ENCODE measurements at places on chromosomes 6 and 20.

- DNase-seq = no peak
Measured at GRCh38 chr6:43471399-43471798, 6.0 kb upstream of the TJAP1 start.

GRCh38 chr6:157891544-157892362, 68.7 kb downstream of the SNX9 start:
- DNase-seq = no peak

DNA sequence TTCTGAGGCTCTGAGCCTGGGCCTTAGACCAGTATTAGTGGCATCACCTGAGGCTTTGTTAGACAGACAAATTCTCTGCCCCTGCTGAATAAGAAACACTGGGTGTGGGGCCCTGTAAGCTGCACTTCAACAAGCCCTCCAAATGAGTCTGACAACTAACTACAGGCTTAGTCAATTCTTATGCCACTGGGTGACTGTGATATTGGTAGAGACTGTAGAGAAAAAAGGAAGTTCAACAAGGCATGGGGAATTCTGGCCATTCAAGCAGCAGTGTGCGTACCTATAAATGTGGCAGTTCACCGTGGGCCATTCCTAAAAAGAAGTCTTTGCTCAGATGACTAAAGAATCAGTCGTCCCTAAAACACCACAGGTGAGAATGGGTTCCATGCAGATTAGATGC, 82.7 kb downstream of the MDN1 start:
- DNase-seq = no peak

DNA sequence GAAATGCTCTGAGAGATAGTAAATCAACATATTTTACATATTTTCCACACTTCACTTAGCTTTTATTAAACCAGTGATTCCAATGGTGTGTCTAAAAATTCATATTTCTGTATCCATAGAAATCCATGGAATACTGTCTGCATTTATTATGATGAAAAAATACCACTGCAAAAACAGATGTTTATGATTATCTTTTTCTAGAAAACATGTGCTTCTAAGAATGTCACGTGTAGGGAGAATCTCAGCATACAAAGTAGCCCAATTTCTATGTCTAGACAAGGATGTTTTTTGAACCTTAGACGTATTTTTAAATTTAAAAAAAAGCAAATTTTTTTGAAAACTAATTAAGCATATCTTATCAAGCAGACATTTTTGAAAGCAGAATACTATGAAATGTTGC, 622.4 kb downstream of the TENT5A start:
- no peak for DNase-seq

- no peak for DNase-seq
Measured at GRCh38 chr20:63060057-63060991, 53.6 kb upstream of the BHLHE23 start.

- no peak for DNase-seq
Measured at GRCh38 chr6:95574811-95575210, 2.5 kb upstream of the MANEA start.

DNA sequence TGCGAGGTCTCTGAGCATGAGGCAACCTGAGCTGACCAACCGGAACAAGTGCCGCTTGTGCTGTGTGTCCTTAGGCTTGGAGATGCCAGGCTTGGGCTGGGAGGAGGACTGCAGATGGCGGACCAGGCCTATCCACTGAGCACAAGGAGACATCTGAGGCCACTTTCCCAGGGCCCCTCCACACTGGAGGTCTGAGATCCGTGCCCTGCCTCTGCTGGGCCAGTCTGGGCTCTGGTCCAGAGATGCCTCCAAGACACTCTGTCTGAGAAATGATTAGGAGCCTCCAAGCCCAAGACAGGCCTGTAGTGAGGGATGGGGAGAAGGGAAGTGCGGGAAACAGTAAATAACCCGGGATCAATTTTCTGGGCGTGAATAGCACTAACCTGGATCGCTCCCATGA, 3.0 kb upstream of the MLN start:
- DNase-seq = no peak

- peak; percentile 54 for DNase-seq
Measured at GRCh38 chr20:32484225-32484957, 100.7 kb downstream of the NOL4L start.

DNA sequence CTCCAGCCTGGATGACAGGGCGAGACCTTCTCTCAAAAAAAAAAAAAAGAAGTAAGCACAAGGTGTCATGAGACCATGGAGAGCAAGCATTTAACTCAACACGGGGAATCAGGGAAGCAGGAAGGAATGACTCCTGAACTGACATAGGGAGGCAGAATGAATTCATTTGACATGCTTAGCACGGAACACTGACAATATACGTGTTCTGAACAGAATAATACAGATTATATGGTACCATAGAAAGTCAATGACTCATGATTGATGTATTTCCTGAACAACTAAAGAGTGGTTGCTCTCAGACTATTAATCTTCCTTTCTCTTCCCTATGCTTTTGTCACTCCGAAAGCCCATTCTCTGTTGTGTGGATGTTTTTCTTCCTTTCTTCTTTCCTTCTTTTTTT, 20.7 kb upstream of the ASIP start:
- no peak for DNase-seq

GRCh38 chr6:83071707-83072106, 4.2 kb downstream of the DOP1A start:
- no peak for DNase-seq

GRCh38 chr6:34745277-34746103, 11.8 kb upstream of the SNRPC start:
- no peak for DNase-seq

GRCh38 chr6:31666337-31666965, 571 bp downstream of the CSNK2B start:
- no peak for DNase-seq

DNA sequence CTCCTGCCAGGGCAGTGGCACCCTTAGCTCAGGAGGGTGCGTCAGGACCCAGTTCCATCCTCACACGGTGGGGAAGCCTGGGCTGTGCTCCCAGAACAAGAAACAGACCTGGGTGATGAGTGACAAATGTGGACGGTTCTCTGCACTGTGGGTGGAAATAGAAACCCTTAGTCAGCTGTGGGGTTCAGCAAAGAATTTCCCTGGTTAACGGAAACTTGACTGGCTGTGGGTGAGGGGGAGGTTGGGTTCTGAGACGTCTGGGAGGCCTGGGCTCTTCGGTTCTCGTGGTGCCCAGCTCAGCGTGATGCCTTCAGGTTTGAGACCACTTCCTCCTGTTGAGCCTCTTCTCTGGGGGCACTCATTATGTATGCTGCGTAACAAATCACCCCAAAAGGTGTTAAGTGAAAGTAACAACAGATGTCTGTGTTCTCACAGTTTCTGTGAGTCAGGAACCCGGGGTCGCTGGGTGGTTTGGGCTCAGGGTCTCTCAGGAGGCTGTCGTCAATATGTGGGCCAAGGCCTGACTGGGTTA, 53.1 kb upstream of the FAM83D start:
- peak; percentile 75 for DNase-seq

GRCh38 chr6:121837545-121838229, 402.2 kb downstream of the GJA1 start:
- no peak for DNase-seq
